ENCODE measurements at places on chromosomes 7 and 10. TPM values are rescaled to one million over a fixed set of nuclear protein-coding genes. Genes with fewer than 3 reads are reported as not detected.

Gene VWA2
- not detected for total RNA-seq

Gene IMPDH1
- total RNA-seq, result 52.3 TPM

Gene PDGFA
- 1.2 TPM for total RNA-seq

Gene SORCS1
- not detected for total RNA-seq

GRCh38 chr10:71708897-71709882 lies 10.4 kb downstream of the C10orf105 start:
- no peak for DNase-seq
- no peaks in the 10 kb centered on the region for H3K36me3 ChIP-seq
- no peaks in the 10 kb centered on the region for H3K27me3 ChIP-seq
- H3K4me3 ChIP-seq, result no peak overlapping the region
- peaks cover 25% of the 10 kb centered on the region for H3K4me1 ChIP-seq

- peaks cover 26% of the 10 kb centered on the region for H3K4me1 ChIP-seq
- no peak overlapping the region for H3K27ac ChIP-seq
- no peaks in the 10 kb centered on the region for H3K27me3 ChIP-seq
- DNase-seq, result no peak
Measured at GRCh38 chr10:4515721-4516120, 310.3 kb upstream of the AKR1E2 start.

GRCh38 chr10:95531058-95531809 lies 29.9 kb downstream of the SORBS1 start:
- no peak for DNase-seq
- no peak overlapping the region for H3K27ac ChIP-seq
- H3K36me3 ChIP-seq, result no peaks in the 10 kb centered on the region
- no peak overlapping the region for H3K4me3 ChIP-seq

DNA sequence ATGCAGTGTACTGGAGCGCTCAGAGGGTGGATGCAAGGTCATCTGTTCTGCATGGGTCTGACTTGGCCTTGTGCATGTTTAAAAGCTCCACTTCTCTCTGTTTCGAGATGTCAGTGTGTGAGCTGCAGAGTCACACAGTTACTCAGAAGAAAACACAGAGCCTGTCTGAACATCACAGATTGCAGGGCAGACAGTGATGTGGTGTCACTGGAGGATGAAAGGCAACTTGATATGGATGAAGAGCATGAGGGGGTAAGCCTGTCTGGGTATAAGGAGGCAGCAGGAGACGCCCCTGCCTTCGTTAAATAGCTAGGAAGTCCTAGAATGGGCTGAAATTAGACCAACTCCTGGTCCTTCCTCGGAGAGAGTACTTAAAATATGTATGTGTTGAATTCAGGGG lies 67.5 kb upstream of the LRRC18 start:
- H3K4me1 ChIP-seq, result no peaks in the 10 kb centered on the region
- DNase-seq, result no peak

GRCh38 chr7:131683536-131684125 lies 127.2 kb upstream of the PODXL start:
- H3K27me3 ChIP-seq, result no peaks in the 10 kb centered on the region
- H3K36me3 ChIP-seq, result no peaks in the 10 kb centered on the region
- H3K4me1 ChIP-seq, result no peaks in the 10 kb centered on the region

- H3K36me3 ChIP-seq, result no peaks in the 10 kb centered on the region
- peaks cover 7% of the 10 kb centered on the region for H3K4me1 ChIP-seq
- H3K27ac ChIP-seq, result no peak overlapping the region
- no peaks in the 10 kb centered on the region for H3K27me3 ChIP-seq
- no peak for DNase-seq
Measured at GRCh38 chr10:24929904-24930303, 22.5 kb downstream of the PRTFDC1 start.

GRCh38 chr7:92916770-92917224 lies 80.4 kb upstream of the CDK6 start:
- no peaks in the 10 kb centered on the region for H3K4me1 ChIP-seq
- no peak overlapping the region for H3K27ac ChIP-seq
- no peaks in the 10 kb centered on the region for H3K27me3 ChIP-seq
- H3K36me3 ChIP-seq, result no peaks in the 10 kb centered on the region
- DNase-seq, result no peak

- no peak for DNase-seq
- no peaks in the 10 kb centered on the region for H3K36me3 ChIP-seq
- H3K27ac ChIP-seq, result no peak overlapping the region
- no peaks in the 10 kb centered on the region for H3K4me1 ChIP-seq
- H3K27me3 ChIP-seq, result no peaks in the 10 kb centered on the region
Measured at GRCh38 chr7:147199868-147200267, 1083.3 kb downstream of the CNTNAP2 start.

DNA sequence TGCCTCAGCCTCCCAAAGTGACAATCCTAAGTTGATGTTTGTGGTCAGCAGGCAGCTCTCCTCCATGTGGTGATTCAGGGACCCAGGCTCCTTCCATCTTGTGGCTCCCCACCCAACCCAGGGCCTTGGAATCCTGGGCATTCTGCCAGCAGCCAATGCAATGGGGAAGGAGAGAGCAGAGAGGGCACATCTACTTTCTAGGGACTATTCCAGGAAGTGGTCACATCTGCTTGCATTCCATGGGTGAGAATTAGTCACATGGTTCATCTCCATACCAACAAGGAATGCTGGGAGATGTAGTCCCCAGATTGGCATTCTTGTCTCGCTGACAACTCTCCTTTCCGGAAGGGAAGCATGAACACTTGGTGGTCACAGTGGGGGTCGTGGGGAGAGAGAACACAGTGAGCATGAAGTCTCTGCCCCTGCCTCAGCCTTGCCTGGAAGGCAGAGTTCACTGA lies 9.9 kb upstream of the SRRM3 start:
- H3K4me1 ChIP-seq, result no peaks in the 10 kb centered on the region
- no peak overlapping the region for H3K4me3 ChIP-seq
- DNase-seq, result no peak
- H3K36me3 ChIP-seq, result no peaks in the 10 kb centered on the region

DNA sequence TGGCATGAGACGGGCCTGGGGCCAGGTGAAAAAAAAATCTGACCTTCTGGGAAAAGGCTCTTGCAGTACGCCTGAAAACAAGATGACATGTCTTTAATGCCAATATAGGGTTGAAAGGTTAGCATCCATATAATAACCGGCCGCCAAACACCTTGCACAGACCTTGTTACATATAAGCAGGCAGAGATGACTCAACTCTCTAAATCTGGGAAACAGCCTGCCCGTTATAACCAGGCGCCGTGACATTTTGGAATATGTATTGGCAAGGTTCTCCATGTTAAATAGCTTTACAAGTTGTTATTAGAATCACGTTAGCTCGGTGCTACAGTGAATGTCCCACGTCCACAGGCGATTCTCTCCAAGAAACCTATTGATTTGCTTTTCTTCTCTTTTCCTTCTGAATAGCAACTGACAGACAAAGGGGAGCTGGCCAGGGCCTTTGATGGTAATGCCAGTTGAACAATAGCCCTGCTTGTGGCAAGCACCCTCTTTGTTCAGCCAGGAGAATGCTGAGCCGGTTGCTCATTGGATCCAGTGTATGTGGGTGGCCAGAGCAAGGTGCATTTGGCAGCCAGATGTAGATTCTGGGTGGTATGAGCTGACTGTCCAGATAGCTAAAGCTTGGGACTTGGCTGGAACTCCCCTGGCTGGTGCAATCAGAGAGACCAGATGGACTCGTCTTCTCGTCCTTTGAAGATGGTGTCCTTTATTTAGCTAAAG lies 80.1 kb upstream of the AUTS2 start:
- H3K27me3 ChIP-seq, result no peaks in the 10 kb centered on the region
- H3K36me3 ChIP-seq, result no peaks in the 10 kb centered on the region
- no peaks in the 10 kb centered on the region for H3K4me1 ChIP-seq
- H3K4me3 ChIP-seq, result no peak overlapping the region
- DNase-seq, result no peak

DNA sequence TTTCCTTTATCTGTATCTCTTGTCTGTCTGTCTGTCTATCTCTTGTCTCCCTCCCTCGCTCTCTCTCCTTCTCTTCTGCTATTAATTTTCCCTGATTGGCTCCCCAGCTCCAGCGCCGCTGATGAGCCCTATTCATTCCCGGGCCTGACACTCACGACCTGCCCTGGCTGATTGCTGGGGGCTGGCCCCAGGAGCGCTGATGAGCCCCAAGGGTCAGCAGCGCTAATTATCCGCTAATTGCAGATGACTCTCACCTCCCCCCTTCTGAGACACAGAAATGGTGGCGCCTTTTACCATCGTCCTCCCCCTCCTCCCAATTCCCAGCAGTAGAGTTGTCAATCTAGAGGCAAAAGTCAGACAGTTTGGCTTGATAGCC lies 1.3 kb upstream of the GBX1 start:
- DNase-seq, result no peak
- H3K27me3 ChIP-seq, result peaks cover 66% of the 10 kb centered on the region
- no peaks in the 10 kb centered on the region for H3K36me3 ChIP-seq
- H3K4me1 ChIP-seq, result peaks cover 10% of the 10 kb centered on the region
- H3K27ac ChIP-seq, result no peak overlapping the region

All from B cell (primary cell).